A549 treated with GW870086 at 1 μM for 4 hours (cell line): ENCODE measurements at places on chromosomes 4 and X. TPM values are rescaled to one million over a fixed set of nuclear protein-coding genes. Genes with fewer than 3 reads are reported as not detected.

The SPARCL1 gene
- total RNA-seq, result not detected in 5 replicates

The NPY2R gene
- total RNA-seq, result 0.03 TPM in 2 of 5 replicates, not detected in the others

The MAGEA6 gene
- total RNA-seq, result 10.6 to 13.7 TPM (median 12.4 TPM) in 5 replicates

The GAGE12J gene
- total RNA-seq, result not detected in 5 replicates

The CXCL11 gene
- total RNA-seq, result 0.13 to 0.19 TPM (median 0.15 TPM) in 3 of 5 replicates, not detected in the others

The SLC4A4 gene
- total RNA-seq, result 0.91 to 1.7 TPM (median 1.2 TPM) in 5 replicates

The VEGFD gene
- total RNA-seq, result 0.27 to 0.42 TPM (median 0.29 TPM) in 5 replicates

The C4orf50 gene
- not detected in 5 replicates for total RNA-seq
